Activated CD8-positive, alpha-beta memory T cell treated with anti-CD3 and anti-CD28 coated beads for 1 hour (primary cell): ENCODE measurements at places on chromosomes 7 and 10.

DNA sequence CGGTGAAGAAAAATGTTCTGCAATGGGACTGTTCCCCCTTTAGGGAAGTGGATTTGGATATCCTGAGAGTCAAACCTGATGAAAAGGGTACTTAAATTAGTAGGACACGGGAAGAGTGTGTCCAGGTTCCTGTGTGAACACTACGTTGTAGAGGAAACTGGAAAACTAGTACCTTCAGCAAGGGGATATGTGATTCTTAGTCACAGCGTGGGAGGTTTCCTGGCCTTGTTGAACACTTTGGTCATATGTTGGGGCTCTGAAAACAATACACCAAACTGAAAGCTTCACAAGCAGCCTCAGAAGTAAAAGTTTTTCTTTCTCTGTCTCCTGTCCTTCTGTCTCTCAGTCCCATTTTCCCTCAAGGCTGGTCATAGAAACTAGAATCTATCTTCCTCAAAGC is 306.9 kb upstream of the GLI3 start:
- no peak for DNase-seq

DNA sequence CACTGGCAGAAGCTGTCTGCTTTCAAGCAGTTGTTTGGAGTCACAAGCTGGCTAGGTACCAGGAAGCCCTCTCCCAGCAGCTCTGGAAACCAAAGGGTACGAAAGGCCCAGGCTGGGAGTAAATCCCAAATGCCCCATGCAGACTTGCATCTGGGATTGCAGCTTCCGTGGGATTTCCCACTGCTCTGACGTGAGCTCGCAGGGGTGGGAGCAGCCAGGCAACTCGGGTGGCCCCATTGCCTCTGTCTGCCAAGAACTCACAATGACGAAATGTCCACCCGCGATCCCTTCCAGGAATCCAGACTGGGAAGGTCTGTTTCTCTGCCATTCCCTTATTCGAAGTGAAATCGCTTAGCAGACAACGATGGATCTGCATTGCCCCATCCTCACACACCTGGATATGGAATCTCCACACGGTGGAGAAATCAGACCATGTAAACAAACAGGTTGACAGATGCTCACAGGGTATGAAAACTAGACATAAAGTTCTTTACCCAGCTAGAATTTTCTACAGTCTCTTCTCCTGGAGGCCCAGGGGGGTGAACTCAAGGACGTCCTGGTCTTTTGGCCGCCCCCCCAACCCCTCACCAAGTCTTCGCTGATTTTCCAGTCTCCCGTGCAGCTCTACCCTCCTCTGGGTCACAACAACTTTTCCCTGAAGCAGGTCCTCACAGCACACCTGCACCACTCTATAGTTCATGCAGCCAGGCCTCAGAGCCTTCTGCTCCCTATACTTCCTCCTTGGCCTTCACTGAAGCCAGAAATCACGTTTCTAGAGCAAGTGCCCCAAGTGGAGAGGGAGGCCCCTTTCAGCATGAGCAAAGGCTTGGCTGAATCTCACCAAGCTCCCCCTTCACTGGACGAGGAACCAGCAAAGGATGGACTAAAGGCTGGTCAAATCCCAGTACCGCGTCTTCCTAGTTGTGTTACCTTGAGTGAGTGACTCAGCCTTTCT is 20.0 kb downstream of the SH3PXD2A start:
- DNase-seq: no peak

GRCh38 chr10:33201056-33201780 is 133.2 kb downstream of the NRP1 start:
- no peak for DNase-seq

GRCh38 chr10:15824498-15824897 is 35.8 kb downstream of the MINDY3 start:
- DNase-seq: no peak

DNA sequence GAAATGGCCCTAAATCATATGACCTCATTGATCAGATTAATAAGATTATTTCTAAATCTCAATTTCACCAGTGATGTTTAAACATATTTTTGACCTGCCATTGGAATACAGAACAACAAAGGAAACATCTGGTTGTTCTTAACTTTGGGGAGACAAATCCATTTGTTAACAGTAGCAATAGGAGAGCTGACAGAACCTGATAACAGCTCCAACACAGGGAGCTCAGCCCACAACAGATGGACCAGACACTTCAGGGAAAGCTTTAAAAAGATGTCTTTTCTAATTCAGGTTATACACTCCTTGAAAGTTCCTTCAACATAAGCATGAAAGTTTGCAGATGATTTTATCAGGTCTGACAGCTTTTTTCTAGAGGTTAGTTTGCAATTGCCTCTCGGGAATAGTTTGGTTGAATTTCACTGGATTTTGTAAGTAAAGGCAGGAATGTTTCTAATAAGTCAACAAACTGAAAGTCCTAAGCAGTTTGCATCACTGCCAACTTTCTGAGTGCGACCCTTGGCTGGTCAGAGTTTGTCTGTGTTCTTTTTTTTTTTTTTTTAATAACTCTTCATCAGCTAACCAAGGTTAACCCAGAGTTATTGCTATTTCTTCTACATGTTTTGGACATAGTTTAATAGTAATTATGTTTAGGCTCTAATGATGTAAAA is 6.5 kb upstream of the MET start:
- DNase-seq: no peak

GRCh38 chr7:157470701-157471131 is 133.9 kb downstream of the DNAJB6 start:
- DNase-seq: no peak

- no peak for DNase-seq
Measured at GRCh38 chr7:31044529-31044928, 7.6 kb upstream of the ADCYAP1R1 start.

GRCh38 chr10:97426776-97427570 is 982 bp downstream of the PGAM1 start:
- DNase-seq: no peak

DNA sequence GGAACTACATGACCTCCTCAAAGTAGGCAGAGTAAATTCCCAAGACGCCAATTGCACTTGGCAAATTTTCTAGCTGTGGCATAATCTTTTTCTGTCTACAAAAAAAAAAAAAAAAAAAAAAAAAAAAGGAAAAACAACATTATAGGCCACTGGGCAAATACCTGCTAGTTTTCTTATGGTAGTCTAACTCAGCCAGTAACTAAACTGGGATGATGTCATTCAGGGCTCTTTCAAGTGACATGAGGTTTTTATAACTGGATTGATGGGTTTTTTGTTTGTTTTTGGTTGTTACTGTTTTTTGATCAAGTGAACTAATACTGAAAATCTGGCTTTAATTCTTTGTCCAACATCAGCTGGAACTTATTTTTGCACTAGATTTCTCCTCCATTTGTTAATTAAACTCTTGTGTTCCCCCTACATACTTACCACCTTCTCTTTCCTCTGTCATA is 7.4 kb upstream of the VIM start:
- no peak for DNase-seq

DNA sequence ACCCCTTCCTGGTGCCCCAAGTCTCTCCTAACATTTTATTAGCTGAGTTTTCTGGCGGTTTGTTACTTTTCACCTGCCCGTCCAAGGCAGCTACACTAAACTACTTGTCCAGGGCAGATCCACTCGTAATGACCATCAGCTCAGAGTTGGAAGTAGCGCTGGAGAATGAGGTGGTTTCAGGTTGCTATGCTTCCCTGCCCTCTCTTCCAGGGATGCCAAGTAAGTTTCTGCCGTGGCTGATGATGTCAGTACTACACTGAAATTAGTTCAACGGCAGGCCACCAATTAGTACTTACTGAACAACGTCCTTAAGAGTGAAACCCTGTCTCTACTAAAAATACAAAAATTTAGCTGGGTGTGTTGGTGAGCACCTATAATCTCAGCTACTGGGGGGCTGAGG is 55.2 kb downstream of the DIP2C start:
- DNase-seq: no peak

DNA sequence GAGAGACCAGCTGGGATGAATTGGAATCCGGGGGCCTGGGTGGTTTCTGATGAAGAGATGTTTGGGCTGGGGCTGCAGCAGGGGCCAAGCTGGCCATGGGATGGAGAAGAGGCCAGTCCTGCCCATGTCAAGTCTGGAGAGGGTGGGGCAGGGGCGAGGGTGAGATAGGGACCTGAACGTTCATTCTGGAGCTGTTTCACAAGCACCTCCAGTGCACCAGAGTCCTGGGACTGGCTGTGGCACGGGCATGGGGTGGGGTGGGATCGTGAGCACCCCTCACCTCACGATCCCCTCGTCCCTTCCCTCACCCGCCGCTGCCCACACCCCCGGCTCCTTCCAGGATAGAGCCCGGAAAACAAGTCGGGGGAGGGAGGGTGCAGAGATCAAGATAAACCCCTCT is 25.8 kb upstream of the PSMG3 start:
- DNase-seq: no peak

DNA sequence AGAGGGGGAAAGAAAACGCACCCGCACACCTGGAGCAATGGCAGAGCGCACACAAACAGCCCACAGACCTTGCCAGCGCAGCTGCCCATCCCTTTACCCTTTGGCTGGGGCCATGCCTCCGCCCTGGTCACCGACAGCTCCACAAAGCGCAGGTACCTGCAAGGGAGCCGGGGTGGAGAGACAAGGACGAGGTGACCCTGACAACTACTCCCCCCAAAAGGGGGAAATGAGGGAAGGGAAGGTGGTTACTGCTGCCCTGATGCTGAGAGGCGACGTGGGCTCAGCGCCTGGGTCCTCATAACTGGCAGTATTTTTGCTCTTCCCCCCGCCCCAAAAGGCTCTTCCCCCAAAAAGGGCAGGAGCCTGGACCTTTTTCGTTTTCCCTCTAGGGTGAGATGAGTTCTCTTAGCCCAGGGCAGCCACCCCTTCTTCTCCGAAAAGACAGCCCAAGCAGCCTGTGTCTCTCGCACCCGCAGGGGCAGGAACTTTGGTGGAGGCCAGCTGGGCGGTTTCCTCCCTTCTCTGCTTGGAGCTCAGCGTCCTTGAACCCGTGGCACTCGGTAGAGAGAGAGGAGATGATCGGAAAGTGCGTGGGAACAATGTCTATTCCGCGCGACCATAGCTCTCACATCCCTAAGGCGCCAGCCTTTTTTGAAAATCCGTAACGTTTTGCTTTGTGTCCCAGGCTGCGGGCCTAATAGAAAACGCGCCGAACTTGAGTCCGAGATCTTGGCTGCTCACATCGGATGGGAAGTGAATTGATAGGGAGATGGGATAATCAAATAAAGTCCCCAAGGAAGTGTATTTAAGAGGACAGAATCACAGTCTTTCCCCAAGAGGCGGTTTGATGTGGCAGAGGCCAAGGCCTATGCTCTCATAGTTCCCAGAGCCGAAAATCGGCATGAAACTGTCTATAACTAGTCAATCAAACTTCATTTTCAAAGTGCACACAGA is 1.0 kb downstream of the NKX2-3 start:
- no peak for DNase-seq

- no peak for DNase-seq
Measured at GRCh38 chr7:134431815-134432214, 27.1 kb downstream of the AKR1B1 start.

GRCh38 chr10:1434202-1434601 is 303.1 kb downstream of the ADARB2 start:
- DNase-seq: no peak

- no peak for DNase-seq
Measured at GRCh38 chr10:71840177-71840957, 10.7 kb downstream of the PSAP start.

DNA sequence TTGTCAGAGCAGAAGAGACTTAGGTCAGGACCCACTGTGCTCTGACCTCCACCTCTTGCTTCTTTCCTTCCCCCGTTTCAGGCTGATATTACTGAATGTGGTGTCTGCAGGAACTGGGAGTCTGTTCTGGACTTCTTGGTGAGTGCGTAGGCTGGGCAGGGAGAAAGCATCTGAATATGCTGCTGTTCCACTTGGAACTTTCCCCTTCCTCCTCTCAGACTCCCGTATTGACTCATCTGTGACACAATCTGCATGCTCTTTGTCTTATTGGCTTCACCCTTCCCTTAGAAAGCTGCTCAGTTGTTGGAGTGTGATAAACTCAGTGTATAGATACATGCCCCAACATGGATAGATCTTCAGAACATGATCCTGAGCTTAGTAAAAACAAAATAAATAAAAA is 137.6 kb upstream of the HABP2 start:
- no peak for DNase-seq

DNA sequence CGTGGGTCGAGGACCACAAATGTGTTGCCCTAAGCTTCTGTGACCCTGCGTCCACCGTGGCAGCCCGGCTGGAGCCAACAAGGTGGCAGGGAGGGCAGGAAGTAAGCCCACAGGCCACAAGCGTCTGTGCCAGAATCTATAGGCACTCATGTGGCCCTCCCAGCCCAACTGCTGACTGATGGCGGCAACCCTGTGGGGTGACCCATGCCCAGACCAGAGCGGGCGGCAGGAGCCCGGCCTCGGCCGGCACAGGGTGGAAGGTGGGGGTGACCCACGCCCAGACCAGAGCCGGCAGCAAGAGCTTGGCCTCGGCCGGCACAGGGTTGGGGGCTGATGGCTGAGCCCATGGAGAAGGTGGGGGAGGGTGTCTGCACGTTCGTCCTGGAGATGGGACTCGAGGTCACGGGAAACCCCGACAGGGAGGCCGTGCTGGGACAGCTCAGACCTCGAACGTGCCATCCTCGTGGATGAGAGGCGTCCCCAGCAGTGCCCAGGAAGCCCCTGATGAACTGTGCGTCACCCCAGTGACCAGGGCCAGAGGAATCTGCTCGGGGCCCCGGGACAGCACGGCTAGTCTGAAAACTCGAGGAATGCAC is 181.0 kb downstream of the ELFN1 start:
- no peak for DNase-seq

GRCh38 chr10:9845075-9845474 is 1172.6 kb upstream of the CELF2 start:
- no peak for DNase-seq

DNA sequence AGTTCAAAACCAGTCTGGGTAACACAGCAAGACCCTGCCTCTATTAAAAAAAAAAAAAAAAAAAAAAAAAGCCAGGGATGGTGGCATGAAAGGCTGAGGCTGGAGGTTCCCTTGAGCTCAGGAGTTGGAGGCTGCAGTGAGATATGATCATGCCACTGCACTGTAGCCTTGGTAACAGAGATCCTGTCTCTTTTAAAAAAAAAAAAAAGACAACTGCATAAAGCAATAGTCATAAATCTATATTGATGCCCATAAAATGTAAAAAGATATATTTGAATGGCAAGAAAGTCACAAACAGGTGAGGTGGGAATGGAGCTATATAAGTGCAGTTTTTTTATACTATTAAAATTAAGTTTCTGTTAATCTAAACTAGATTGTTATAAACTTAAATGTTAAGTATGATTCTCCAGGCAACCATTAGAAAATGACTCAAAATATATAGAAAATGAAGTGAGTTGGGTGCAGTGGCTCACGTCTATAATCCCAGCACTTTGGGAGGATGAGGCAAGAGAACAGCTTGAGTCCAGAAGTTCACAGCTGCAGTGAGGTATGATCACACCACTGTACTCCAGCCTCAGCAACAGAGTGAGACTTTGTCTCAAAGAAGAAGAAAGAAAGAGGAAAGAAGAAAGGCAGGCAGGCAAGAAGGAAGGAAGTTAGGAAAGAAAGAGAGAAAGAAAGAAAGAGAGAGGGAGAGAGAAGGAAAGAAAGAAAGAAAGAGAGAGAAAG is 13.4 kb upstream of the HNRNPH3 start:
- no peak for DNase-seq

DNA sequence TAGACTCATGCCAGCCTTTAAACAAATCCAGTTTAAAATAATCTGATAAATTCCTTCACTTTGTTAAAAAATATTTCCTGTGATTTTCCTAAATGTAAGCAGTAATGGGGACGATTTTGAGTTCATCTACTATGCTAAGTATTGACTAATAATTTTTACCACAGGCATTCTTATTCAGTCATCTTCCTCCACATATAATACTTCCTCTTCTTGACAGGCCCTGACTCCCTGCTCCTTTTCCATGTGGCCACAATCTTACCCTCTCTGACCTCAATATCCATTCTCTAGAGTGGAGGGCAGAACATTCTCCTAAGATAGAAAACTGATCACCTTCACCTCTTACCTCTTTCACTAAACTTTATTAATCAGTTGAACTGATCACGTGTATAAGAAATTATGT is 7.8 kb downstream of the DNAJC2 start:
- DNase-seq: no peak
